ENCODE measurements at places on chromosomes 12 and 14. TPM values are rescaled to one million over a fixed set of nuclear protein-coding genes. Genes with fewer than 3 reads are reported as not detected.

- DNase-seq, result no peak
These were observed 889.1 kb downstream of the AACS start for GRCh38 chr12:125954362-125954761.

DNA sequence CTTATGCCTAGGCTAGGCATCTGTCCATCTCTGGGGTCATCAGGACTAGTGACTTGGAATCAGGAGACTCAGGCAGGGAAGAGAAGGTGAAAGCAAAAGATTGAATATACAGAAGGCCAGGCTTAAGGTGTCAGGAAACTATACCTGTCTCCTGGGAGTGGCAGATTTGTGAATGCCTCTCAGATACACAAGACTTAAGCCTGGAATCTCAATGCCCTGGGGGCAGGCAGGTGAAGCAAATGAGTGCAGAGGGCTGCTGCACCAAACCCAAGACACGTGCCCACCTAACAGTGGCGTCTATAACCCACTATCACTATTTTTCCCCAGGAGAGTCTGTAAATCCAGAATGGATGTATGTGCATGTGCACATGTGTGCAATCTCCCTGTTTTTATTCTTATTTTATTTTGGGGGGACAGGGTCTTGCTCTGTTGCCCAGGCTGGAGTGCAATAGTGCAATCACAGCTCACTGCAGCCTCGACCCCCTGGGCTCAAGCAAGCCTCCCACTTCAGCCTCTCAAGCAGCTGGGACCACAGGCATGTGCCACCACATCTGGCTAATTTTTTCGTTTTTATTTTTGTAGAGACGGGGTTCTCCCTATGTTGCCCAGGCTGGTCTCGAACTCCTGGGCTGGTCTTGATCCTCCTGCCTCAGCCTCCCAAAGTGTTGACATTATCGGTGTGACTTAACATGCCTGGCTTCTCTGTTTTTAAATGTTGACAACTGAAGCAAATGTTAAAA lies 31.9 kb upstream of the FOS start:
- no peak for DNase-seq

- no peak for DNase-seq
These were observed 120.5 kb downstream of the SLC25A47 start for GRCh38 chr14:100443603-100444002.

DNA sequence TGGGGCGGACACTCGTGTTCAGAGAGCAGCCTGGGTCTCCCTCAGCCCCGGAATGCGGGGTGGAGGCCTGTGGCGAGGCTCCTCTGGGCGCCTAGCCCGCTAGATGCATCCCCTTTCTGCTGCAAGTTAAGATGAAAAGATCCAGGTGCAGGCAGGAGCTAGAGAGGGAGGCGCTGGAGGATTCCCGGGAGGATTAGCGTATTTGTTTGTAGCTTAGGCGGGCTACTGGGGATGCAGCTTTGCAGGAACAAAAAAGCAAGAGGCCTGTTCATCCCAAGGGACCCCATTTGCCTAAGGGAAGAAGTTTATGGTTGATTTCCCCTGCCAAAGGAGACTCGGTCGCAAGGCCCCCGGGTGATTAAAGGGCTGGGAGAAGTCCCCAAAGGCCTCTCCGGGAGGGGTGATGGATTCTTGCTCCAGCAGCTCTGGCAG lies 824 bp downstream of the CCDC177 start:
- no peak for DNase-seq

DNA sequence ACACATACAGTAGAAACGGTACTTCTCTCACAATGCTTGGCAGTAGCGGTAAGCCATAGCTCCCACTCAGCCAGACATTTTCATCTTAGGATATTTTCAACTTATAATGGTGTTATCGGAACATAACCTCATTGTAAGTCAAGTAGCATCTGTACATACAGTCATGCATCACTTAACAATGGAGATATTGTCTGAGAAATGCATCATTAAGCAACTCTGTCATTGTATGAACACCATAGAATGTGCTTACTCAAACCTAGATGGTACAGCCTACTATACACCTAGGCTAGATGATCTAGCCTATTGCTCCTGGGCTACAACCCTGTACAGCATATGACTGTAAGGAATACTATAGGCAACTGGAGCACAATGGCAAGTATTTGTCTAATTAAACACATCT lies 40.8 kb downstream of the RPS6KA5 start:
- no peak for DNase-seq

- DNase-seq, result no peak
These were observed 482.0 kb downstream of the RMST start for GRCh38 chr12:97944576-97944975.

- no peak for DNase-seq
These were observed 50.1 kb upstream of the STK38L start for GRCh38 chr12:27193854-27194544.

GRCh38 chr12:3220382-3221321 lies 143.5 kb downstream of the TSPAN9 start:
- DNase-seq, result no peak

DNA sequence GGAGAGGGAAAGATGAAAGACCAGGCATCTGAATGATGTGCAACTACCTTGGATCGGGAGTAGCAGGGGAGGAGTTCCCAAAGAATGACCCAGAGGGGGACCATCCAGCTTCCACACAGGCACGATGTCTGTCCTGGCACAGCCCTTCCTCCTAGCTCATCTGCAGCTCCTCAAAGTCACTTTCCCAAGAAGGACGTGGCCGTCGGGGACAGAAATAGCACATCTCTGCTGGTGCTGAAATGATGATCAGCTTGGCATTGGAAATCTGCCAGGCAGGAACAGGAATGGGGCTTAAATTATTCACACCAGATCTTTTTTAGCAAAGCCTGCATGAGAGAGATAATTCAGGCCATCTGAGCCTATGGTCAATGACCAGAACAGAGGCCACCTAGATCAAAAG lies 41.7 kb downstream of the TSPAN11 start:
- DNase-seq, result no peak

- DNase-seq, result no peak
These were observed 75.9 kb upstream of the ATF7IP start for GRCh38 chr12:14289601-14290000.

DNA sequence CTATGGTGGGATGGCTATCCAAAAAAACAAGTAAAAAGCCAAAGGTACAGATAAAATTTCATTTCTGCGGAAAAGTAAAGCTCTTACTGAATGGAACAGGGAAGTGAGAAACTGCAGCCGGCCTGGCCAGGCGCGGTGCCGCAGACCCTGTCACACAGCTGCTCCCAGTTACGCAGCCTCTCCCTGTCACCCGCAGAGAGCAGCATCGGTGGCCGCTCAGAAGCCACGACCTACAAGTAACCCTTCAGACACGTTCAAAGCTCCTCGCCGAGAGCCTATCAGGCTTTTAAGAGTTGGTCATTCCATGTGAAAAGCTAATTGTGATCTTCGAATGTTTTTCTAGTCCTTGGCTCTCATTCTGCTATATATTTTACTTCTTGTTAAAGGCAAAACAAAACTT lies 11.0 kb upstream of the ANKLE2 start:
- DNase-seq, result peak; percentile 80

Gene NEUROD4
- total RNA-seq, result not detected

Gene SVOP
- total RNA-seq, result not detected

Gene JAG2
- 6.0 TPM for total RNA-seq
